Effector memory CD8-positive, alpha-beta T cell (primary cell): ENCODE measurements at places on chromosomes 2 and 18.
A peak's percentile ranks its signal among the peaks of the same experiment; 100 is the strongest.

DNA sequence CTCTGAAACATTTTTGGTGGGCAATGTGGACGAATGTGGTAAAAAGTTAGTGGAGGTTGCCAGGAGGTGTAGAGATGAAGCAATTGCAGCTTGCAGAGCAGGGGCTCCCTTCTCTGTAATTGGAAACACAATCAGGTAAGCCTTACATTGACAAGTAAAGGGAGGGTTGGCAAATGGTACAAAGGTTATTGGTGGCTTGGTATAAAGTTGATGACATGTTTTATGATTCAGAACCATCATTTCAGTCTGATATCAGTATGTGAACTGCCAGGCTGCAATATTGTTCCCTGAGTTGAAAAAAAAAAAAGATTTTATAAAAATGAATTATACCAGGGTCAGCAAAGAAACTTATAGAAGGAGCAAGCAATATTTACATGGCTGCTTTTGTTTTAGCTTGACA lies 14.4 kb upstream of the DLX1 start:
- DNase-seq, result no peak
- no peak overlapping the region for H3K27ac ChIP-seq
- no peaks in the 10 kb centered on the region for H3K4me1 ChIP-seq
- H3K36me3 ChIP-seq, result no peaks in the 10 kb centered on the region
- no peak overlapping the region for H3K4me3 ChIP-seq

DNA sequence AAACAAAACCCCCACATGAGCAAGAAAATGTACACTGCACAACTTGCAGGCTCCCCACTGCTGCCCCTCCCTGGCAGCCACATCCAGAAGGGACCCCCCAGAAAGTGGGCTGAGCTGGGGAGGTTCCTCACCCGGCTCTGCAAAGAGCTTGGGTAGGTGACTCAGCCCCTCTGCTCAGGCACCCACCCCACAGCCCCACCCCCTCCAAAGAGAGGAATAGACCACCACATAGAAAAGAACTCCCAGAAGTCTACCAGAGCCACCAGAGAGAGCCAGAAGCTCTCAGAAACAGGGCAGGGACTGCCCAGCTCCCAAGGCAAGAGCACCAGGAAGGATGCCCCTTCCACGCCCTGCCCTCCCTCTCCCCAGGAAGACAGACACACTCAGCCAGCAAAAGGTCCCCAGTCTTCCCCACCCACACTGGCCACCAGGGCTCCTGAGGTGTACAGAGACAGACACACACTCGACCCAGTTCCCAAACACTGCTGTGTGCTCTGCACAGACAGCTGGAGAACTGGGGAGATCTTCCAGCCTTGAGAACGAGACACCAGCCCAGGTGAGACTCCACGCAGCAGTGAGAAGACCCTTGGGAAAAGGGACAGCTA lies 28.2 kb downstream of the BIN1 start:
- H3K36me3 ChIP-seq, result peaks cover 24% of the 10 kb centered on the region
- peak overlapping the region; percentile 98 for H3K27ac ChIP-seq
- no peak for DNase-seq
- H3K27me3 ChIP-seq, result no peaks in the 10 kb centered on the region

DNA sequence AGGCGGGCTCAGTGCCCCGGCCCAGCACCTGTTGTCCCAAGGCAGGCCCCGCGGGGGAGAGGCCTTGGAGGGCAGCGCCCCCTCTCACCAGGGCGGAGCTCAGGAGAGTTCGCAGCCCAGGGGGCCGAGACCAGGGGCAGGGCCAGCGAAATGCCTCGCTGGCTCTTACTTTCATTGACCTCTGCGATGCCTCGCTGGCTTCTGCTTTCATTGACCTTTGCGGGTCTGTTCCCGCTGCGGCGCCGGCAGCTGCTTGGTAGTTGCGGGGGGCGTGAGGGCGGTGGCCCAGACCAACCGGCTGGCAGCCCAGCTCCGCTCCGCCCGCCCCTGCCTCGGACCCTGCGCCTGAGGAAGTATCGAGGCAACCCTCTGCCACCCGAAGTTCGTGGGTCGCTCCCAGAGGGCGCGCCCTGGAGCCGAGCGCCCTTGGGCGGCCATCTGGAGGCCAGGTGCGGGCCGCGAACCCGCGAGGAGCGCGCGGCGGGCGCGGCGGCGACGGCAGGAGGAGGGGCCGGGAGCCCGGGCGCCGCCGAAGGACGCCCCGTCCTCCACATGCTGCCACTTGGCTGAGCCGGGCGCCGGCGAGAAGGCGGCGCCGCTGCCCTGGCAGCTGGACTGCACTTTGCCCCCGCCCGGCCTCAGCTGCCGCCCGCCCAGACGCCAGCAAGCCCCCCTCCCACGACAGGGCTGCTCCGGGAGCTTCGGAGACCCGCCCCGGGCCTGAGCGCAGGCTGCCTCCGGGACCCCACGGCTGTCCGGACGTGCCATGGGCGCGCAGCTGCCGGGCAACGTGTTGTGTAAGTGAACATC lies 118.0 kb upstream of the MSTN start:
- H3K27me3 ChIP-seq, result peaks cover 48% of the 10 kb centered on the region
- no peak overlapping the region for H3K27ac ChIP-seq
- H3K4me3 ChIP-seq, result peak overlapping the region; percentile 64
- no peaks in the 10 kb centered on the region for H3K36me3 ChIP-seq

GRCh38 chr2:9536504-9536903 lies 19.1 kb downstream of the ADAM17 start:
- no peak overlapping the region for H3K4me3 ChIP-seq
- peaks cover 49% of the 10 kb centered on the region for H3K36me3 ChIP-seq
- H3K4me1 ChIP-seq, result peaks cover 11% of the 10 kb centered on the region
- H3K27me3 ChIP-seq, result no peaks in the 10 kb centered on the region
- DNase-seq, result no peak

DNA sequence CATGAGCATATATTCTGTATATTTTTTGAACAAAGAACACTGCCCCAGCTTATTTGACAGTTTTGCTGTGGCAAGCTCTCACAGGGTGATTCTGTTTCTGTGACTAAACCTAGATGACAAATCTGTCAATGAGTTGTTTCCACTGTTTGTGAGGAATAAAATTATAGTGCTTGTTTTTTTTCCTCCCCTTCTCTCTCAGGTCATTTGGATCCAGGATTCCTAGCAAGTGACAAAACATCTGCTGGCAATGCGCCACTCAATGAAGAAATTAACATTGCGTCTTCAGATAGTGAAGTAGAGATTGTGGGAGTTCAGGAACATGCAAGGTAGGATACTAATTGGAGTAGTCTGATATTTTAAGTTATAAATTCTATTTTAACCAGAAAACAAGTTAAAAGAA lies 149.3 kb downstream of the HAUS1 start:
- H3K27ac ChIP-seq, result peak overlapping the region; percentile 38
- peaks cover 20% of the 10 kb centered on the region for H3K4me1 ChIP-seq
- no peak for DNase-seq
- H3K27me3 ChIP-seq, result no peaks in the 10 kb centered on the region

DNA sequence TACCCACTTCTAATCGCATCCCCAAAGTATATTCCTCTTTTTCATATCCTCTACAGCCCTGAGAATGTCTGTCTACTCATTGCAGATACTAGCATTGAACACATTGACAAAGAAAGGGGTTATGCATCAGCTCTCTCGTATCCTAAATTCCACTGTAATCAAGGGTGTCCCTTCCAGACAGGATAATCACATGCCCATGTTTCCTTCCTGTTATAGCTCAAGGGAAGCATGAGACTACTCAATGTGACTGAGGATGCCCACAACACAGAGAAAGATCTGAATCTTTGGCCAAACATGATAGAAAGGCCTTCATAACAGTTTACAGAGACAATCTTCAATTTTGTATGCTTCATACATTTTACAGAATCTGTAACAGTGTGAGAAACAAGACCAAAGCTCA lies 69.2 kb downstream of the HIBCH start:
- H3K4me1 ChIP-seq, result no peaks in the 10 kb centered on the region
- peaks cover 11% of the 10 kb centered on the region for H3K36me3 ChIP-seq
- no peak overlapping the region for H3K27ac ChIP-seq
- no peak for DNase-seq
- H3K4me3 ChIP-seq, result no peak overlapping the region

DNA sequence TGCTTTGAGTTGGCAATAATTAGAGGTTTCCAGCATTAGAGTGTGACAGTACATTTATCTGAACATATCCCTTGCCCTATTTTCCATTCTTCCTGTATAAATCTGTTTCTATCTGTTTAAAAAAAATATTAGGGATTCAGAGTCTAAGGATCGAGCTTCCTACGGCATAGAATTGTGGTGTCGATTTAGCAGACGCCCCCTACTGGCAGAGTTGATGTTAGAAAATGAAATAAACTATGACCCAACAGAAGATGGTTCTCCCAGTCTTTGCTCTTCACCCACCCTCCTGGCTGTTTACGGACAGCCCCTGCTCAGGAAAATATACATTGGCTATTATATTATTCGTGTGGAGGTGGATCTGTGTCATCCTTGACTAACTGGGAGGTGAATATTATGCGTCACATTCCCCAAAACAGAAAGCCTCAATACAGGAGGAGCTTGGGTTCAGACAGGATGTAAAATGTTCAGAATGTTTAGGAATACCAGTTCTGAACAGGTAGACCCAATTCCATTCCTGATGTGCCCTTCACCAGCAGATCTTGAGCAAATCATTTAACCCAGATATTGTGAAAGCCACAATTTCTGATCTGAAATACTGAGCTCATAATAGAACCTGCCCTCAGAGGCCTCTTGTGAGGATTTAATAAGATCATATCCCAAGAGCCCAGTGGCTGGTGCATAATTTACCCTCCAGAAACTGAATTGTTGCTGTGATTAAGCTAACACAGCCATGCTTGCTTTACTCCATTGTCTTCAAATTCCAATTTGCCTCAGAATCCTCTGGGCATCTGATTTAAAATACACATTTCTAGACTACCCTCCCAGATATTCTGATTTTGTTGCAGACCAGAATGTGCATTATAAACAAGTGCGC lies 10.8 kb upstream of the ERMN start:
- peaks cover 4% of the 10 kb centered on the region for H3K36me3 ChIP-seq
- H3K27ac ChIP-seq, result no peak overlapping the region
- H3K4me3 ChIP-seq, result peak overlapping the region; percentile 65
- H3K27me3 ChIP-seq, result no peaks in the 10 kb centered on the region
- peaks cover 22% of the 10 kb centered on the region for H3K4me1 ChIP-seq
- DNase-seq, result peak; percentile 45

DNA sequence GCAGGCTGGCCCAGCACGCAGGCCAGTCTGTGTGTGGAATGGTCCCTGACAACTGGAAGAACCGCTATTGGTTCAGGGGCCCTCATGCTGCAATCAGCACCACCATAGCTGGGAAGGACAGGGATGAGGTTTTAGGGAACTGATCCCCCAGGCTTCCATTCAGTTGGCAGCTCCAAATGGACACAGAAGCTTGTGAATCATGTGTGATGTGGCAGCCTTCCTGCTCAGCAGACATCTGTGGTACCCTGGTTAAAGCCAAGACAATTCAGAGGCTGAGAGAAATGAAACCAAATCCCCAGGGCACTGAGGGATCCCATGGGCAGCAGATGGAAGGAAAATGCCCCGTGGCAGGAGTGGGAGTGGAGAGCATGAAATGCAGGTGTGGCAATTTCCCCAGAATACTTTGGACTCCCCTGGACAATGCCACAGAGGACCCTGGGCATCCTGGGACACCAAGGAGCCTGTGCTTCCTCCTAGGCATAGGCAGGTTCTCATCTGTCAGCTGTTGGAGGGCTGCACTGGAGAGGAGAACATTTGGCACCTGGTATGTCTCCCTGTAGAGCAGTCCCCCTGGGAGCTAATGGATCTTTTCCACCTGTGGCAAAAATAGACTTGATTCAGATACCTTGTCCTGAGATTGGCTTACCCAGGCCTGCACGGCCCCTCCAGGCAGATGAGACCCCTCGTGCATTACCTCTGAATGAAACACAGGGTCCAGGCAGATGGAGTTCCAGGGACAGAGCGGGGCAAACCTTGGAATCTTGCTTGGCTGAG lies 162.2 kb upstream of the BCL2L11 start:
- peaks cover 29% of the 10 kb centered on the region for H3K27me3 ChIP-seq
- H3K4me3 ChIP-seq, result no peak overlapping the region
- H3K27ac ChIP-seq, result no peak overlapping the region
- no peak for DNase-seq
- H3K4me1 ChIP-seq, result peaks cover 8% of the 10 kb centered on the region

DNA sequence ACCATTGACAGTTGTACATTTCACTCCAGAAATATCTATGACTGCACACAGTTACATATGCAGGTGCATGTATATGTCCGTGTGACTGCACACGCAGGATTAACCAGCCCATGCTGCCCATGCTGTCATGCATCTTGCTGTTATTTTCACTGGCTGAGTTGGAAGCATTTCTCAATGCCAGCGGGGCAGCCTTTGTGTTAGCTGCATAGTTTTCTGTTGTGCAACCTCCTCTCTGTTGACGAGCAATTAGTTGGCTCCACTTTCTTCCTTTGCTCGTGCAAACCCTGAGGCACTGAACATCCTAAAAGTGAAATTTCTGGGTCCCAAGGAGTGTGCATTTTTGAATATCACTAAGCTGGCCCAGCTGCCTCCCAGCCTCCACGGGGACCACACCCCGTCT lies 133.4 kb upstream of the GLI2 start:
- H3K27me3 ChIP-seq, result peaks cover 33% of the 10 kb centered on the region
- no peaks in the 10 kb centered on the region for H3K36me3 ChIP-seq
- no peak overlapping the region for H3K27ac ChIP-seq

- no peaks in the 10 kb centered on the region for H3K27me3 ChIP-seq
- H3K4me3 ChIP-seq, result no peak overlapping the region
- no peak overlapping the region for H3K27ac ChIP-seq
- DNase-seq, result no peak
Measured at GRCh38 chr2:11938196-11938595, 191.8 kb downstream of the LPIN1 start.

DNA sequence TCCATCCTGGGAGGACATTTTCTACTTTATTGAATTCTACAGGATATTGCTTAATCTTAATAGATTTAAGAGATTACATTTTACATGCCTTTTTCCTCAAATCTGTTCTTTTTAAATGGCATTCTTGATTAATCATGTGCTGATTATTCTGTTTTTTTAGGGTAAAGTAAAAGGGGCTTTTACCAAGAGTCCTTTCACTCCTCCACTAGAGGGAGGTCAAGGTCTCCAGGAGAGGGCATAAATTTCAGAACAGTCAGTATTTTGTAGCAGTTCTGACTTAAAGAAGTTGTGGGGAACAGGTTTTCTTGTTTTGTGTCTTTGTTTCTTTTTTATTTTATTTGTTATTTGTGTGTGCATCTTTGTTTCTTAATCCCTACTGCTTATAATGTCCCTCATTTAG lies 25.4 kb downstream of the WDR75 start:
- H3K36me3 ChIP-seq, result peaks cover 82% of the 10 kb centered on the region
- no peaks in the 10 kb centered on the region for H3K27me3 ChIP-seq
- no peaks in the 10 kb centered on the region for H3K4me1 ChIP-seq

DNA sequence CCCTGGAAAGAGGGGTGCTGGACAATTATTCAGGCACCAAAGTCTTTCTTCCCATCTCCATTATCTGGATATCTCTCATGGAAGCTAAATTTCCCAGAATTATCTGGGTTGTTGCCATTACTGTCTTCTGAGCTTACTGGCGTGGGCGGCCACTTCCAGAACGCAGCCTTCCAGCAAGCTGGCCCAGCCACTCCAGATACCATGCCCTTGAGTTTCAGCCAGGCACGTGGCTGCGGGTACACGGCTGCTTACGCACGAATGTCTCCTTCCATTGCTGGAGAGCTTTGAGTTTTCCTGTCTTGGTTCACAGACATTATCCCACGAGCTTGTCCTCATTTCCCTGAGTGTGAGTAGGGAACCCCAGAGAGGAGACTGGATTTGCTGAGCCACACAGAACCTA lies 32.7 kb downstream of the CELF4 start:
- H3K4me1 ChIP-seq, result peaks cover 2% of the 10 kb centered on the region
- H3K27ac ChIP-seq, result no peak overlapping the region
- no peak overlapping the region for H3K4me3 ChIP-seq
- no peak for DNase-seq
- H3K36me3 ChIP-seq, result no peaks in the 10 kb centered on the region

- H3K27me3 ChIP-seq, result no peaks in the 10 kb centered on the region
- H3K4me1 ChIP-seq, result peaks cover 1% of the 10 kb centered on the region
- no peaks in the 10 kb centered on the region for H3K36me3 ChIP-seq
Measured at GRCh38 chr2:186459009-186459408, 27.1 kb upstream of the ZC3H15 start.
